ENCODE measurements at places on chromosomes 6 and 20.

GRCh38 chr6:80402266-80402665, 295.8 kb downstream of the BCKDHB start:
- DNase-seq: no peak

- DNase-seq: no peak
These were observed 76.0 kb upstream of the ADGRB3 start for GRCh38 chr6:68559070-68559469.

GRCh38 chr6:105359419-105360370, 43.2 kb downstream of the PREP start:
- DNase-seq: no peak

DNA sequence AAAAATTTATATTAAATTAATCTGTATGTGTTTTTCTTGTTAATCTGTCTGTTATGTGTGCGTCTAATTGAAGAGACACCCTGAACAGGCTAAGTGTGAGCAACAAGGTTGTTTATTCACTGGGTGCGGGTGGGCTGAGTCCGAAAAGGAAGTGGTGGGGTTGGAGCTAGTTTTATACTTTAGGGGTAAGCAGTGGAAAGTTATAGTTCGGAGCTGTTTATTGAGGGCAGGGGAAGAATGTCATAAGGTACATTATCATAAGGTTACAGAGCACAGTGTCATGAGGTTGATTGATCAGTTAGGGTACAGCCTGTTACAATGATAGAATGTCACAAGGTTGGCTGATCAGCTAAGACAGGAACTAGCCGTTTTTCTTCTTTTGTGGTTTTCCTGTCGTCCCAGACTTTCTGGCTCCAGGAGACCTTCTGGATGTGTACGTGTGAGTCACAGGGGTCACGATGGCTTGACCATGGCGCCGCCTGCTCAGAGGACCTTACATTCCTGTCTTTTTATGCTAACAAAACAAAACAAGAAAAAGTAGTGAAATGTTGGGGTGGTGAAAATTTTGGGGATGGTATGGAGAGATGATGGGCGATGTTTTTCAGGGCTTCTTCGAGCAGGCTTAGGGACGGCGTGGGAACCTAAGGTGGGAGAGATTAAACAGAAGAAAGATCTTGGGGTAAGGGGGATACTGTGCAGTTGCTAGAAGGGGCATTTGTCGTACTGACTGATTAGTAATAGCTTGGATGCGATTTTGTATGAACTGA, 754.0 kb upstream of the ADGRB3 start:
- DNase-seq: no peak

DNA sequence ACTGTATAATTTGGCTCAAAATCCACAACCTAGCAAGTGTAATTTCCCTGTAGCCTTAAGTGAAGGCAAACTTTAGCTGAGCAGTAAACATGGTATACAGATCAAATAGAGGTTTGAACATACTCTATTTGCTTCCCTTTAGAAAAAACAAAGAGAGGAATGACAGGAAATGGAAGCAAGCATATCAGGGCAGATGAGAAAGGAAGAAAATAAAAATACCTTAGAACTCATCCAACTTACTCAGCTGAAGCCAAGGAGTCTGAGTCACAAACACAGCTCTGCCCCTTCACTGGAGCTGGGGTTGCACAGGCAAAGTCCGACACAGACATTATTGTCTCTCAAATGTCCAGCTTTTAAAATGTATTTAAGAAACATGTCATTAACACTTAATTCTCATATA, 379.9 kb upstream of the IRAK1BP1 start:
- no peak for DNase-seq

GRCh38 chr20:62555642-62556420, 80.0 kb upstream of the GATA5 start:
- no peak for DNase-seq

DNA sequence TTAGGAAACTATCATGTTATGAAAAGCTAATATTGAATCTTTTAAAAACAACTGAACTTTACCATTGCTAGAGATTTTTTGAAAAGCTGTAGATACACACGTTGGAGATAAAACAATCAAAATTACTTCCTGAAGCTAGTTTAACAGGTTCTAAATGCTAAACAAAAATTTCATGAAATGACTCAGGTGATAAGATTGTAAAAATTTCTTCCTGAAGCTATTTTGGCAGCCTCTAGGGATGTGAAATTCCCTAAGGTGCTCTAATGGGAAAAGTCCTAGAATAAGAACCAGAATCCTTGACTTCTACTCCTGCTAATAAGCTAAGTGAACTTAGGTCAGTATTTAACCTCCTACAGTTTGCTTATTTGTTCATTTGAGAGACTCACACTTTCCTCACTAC, 8.5 kb downstream of the GCM2 start:
- no peak for DNase-seq

DNA sequence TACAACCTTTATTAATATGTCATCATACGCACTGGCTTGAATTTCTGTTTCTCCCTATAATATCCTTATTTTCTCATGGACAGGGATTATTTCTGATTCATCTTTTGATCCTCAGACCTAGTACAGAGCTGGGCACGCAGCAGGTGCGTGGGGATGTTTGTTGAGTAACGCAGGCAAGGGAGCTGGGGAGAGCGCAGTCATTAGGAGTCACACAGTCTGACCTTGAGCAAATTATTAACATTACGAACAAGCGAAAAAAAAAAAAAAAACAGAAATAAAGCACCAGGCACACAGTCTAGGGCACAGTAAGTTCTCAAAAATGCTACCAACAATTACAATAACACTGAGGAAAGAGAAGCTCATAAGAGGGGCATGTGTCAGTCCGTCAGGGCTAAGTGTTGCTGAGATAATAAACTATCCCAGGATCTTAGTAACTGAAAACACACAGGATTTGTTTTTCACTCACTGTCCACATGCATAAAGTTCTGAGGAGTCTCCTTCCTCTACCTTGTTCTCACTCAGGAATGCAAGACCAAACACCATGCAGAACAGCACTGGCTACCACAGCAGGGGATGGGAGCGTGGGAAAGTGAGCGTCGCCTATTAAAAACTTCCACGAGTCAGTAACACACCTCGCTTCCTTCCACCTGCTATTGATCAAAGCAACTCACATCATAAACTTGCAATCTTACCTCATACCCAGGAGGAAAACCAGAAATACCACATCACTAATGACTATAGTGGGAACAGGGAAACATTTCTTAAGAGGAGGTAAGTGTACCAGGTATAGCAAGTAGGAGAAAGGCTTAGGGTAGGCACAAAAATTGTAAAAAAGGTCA, 56.9 kb downstream of the PDE10A start:
- DNase-seq: no peak

DNA sequence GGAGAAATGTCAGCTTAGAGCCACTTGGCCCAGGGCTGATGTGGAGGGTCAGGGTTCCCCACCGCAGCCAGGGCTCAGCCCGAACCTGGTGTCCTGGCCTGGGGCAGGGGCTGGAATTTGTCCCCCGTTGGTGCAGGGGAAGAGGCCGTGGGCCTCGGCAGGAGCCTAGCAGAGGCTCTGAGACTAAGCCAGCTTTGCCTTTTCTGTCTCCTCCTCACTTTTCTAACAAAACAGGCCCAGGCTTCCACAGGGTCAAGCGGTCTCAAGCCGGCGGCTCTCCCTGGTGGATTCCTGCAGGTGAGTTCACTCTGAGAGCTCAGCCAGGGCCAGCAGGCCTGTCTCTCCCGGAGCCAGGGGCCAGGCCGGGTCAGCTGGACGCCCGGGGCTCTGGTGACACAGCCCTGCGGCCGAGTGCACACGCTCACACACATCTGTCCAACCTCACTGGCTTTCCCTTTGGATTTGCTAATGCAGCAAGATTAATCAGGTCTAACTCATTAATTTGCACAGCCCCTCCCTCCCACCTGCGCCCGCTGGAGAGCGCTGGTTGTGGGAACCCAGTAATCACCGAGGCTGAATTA, 2.9 kb upstream of the CHRNA4 start:
- DNase-seq: no peak

DNA sequence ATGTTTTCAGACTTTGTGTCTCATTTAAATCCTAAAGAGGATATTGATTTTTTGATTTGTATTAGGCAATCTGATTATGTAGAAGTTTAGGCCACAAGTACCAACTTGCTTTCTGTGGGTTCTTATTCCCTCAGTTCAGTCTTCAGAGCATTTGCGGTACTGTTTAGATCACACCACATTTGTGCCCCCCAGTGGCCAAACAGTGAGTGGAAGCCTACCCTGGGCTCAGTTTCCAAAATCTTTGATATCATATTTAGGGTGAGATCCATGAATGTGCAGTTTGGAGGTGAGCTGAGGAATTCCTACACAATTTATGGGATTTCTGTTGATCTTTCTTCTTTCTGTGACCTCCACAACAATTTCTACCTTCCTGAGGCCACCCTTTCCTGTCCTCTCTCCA, 92.3 kb upstream of the FUT9 start:
- DNase-seq: peak; percentile 38

DNA sequence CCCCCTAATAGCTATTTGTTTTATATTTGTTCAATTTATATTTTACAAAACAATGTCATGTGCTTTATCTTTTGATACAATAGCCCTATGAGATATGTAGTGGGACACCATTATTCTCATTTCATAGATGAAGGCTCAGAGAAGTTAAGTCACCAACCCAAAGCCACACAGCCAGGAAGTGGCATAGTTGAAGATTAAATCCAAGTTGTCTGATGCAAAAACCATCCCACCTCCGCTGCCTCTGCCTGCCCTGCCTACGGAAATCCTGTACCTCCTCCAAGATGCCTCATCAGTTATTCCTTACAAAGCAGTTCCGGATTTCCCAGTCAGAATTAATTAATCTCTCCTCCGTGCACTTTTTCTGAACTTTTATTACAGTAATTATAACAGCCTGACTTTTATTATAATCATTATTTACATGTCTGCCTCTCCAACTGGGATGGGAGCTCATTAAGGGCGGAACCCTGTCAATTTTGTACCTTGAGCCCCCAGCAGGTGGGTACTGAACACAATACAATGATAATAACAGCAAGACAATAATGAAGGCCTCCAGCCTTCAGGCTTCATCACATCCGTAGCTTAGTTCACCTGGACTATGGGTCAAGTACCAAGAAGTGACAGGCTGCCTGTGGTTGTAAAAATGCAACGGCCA, 54.7 kb downstream of the LRFN2 start:
- DNase-seq: no peak

DNA sequence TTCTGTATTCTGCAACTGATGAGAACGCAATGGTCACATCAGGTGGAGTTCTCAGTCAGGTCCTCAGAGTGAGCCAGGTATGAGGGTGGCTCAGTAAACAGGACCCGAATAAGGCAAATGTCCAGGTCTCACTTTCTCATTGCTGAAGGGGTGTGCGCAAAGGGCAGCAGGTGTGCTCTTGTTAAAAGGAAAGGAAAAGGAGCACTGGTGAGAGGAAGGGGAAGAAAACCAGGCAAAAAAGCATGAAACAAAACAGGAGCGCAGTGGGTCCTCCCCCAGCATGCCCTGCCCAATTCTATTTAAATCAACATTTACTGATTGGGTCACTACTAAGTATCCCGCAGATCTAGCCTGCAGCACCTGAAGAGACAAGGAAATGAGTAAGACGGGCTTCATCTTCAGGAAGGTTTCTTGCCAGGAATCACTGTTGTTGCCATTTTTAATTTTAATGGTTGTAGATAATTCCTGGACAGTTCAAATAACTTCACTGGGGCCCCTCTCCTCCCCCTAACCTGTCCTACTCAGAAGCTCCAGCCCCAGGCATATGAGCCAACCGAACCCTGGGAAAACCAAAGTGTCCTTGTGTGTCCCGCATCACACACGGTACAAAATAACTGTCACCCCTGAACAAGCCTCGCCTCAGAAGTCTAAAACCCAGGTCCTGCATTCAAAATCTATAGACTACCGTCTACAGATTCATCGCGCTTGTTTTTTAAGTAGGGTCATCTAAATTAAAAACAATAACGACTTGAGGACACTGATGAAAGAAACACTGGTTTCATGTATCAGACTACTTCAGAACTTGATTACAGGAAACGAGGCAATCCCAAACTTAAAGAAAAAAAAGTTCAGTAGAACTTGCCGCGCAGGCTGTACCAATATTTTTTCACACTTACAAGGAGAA, 980 bp downstream of the MBOAT1 start:
- no peak for DNase-seq

DNA sequence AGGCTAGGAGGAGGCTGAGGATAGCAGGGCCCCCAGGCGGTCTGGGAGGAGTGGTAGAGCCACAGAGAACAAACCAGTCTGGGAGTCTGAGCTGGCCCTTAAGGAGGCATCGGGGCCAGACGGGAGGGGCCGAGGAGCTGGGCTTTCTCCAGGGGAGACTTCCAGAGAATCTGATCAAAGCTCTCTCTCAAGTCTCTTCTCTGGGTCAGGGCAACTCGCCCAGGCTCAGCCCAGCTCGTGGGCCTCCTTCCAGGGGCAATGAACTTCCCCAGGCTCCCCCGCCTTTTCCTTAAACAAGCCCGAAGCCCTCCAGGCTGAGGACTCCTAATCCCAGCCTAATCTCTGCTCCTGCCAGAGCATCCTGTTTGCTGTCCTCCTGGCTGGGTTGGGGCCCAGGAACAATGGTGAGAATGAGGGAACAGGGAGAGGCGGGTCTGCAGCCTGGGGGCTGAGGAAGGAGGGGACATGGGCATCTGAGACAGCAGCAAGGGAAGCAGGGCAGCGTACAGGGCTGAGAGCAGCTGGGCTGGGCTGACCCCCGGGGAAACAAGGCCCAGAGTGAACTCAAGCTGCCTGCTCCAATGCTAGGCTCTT, 173.6 kb downstream of the ANKRD60 start:
- no peak for DNase-seq

- no peak for DNase-seq
These were observed 29.3 kb upstream of the TBC1D7 start for GRCh38 chr6:13357551-13358075.

DNA sequence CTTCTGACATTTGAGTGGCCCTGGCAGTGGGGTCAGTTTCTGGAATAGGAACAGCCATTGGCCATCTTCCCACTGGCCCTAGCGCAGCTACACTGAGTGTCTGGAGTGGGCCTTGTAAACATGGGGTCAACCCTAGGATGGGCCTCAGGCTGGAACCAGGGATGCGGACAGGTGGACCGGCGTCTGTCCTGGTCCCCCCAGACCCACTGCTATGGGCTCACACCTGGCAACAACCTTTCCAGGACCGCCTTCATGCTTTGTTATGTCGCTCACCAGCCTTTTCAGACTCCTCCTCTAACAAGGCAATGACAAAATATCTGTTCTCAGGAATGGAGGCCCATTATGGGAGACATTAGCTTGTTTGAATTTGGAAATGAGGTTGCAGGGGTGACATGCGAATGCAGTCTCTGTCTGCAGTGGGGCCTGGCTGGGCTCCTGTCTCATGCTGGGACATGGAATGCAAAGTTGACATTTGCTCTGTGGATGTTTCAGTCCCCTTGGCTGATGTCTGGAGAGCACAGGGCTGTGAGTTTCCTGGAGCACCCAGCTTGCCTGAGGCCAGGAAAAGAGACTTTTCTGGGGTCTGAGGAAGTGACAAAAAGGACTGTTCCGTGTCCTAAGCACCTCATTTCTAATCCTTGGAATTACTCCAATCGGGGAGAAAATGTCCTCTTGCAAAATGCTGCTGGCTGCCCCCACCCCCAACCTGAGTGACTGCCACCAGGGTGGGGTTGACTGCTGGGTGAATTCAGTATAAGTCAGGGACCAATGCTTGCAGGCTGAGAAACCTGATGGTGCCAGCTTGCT, 98.7 kb upstream of the PMEPA1 start:
- DNase-seq: no peak

Data from T-helper 2 cell (primary cell).